NCI-H1105 (cell line): ENCODE measurements at places on chromosomes 4 and X.

GRCh38 chr4:111778543-111778942 lies 366.7 kb upstream of the FAM241A start:
- DNase-seq: no peak

DNA sequence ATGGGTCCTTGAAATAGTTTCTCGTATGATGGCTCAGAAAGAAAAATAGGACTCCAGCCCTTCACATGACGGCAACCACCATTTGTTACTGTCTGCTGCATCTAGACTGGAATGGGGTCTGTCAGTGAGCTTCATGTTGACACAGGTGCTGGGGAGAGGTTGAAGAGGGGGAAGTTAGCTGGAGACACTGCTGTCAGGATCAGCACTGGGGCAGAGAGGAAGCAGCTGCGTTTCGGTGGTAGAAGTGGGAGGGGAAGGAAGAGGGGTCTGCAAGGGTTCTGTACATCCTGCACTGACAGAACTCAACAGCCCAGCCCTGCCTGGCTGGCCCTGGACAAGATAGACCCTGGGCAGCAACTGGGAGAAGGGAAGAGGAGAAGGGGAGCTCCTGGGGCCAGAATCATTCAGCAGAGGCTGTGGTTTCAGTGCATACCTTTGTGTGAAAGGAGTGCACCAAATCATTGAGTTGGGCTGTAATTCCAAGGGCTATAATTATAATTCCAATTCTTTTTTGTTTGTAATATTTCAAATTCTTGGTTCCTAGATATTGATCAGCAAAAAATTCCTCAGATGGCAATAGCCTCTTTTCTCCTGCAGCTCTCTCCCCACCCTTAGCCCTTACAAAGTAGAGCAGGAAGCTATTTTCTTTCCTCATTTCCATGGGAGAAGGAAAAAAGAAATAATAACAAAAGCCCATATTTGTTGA lies 119.4 kb upstream of the C1GALT1C1 start:
- peak; percentile 34 for DNase-seq

- DNase-seq: no peak
Observed at GRCh38 chr4:26074712-26075430, 160.9 kb downstream of the SMIM20 start.

GRCh38 chr4:70575964-70576363 lies 16.1 kb upstream of the AMBN start:
- DNase-seq: no peak

DNA sequence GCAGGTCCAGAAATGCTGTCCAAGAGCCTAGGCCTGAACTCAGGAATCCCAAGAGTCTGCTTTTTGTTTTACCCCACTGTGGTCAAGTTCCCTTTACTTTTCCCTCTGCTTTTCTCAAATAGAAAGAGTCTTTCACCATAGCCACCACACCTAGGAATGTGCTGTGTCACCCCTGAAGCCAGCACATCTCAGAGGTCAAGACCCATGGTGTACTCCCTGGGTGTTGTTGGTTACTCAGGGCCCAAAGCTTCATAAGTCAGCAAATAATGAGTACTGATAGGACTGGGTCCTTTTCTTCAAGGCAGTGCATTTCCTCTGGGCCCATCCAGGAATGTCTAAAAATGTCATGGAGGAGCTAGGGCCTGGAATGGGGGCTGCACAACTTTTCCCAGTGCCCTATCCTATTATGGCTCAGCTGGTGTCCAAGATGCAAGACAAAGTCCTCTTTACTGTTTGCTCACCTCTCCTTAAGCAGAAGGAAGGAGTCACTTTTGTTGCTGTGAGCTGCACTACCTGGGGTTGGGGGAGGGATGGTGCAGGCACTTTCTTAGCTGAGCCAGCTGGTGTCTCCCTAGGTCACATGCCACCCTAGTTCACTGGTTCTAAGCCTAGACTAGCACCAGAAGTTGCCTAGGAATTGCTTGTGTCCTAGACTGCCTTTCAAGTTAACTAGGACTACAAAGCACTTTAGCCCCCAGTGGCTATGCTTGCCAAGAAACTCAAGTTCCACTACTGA lies 62.4 kb upstream of the RXFP1 start:
- no peak for DNase-seq

- DNase-seq: no peak
Observed at GRCh38 chrX:50839730-50840129, 25.7 kb upstream of the SHROOM4 start.

DNA sequence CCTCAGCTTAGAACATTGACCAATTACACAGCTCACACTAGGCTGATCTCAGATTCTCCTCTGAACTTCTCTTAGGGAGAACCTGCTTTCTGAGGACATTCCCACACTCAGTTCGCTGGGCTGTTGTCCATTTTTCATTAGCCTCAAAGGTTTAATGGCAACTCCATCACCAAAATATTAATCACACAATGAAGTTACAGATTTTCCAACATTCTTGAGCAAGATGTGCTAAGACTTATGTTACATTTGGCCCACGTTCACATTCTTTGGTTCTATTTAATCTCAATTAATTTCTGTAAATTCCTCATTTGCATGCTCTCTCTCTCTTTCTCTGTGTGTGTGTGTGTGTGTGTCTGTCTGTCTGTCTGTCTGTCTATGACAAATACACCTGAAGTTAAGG lies 82.3 kb upstream of the EDNRA start:
- no peak for DNase-seq

DNA sequence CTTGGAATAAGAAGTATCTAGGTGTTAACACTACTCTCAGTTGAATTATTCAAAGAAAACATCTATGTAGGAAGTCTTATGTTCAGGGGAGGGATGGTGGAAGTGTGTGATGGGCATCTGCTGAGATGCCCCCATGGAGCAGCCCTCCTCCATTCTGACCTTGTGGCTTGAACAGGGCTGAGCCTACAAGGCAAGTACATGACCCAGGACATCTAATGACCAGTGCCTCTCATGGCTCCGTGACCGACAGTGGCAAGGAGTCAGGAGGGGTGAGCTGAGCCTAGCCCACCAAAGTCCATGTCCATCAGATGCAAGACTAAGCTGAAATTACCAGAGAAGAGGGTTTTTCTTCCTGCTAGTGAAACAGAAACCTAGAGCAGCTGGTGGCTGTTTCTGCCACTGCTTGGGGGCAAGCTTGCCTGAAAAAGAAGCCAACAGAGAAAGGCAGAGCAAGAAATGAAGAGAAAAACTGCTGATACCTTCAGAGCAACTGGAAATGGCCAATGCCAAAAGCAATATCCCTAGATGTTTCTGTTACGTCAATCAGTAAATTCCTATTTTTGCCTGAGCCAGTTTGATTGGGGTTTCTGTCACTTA lies 113.5 kb downstream of the TSPAN5 start:
- DNase-seq: no peak

DNA sequence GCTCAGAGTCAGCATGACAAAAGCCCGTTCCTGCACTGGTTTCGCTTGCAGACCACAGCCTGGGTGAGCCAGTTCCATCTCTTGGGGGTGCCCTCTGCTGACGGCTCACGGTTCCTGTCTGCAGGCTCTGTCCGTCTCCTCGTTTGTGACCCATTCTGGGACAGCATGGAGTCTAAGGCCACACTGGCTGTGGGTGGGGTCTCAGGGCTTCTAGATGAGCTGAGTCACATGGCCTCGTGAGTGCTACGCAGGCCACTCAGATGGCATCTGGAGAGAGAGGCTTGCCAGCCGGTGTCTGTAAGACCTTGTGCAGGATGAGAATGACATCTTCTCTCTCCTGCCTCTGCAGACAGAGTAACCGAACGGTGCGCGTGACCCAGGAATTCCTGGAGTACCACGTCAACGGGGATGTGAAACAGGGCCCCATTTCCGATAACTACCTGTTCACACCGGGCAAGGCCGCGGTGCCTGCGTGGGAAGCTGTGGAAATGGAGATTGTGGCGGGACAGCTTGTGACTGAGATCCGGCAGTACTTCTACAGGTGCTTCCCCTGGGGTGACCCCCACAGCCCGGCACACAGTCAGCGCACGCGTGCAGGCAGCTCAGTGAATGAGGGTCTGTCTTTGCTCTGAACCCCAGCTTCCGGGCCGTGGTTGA lies 31.6 kb upstream of the MRFAP1 start:
- DNase-seq: no peak

DNA sequence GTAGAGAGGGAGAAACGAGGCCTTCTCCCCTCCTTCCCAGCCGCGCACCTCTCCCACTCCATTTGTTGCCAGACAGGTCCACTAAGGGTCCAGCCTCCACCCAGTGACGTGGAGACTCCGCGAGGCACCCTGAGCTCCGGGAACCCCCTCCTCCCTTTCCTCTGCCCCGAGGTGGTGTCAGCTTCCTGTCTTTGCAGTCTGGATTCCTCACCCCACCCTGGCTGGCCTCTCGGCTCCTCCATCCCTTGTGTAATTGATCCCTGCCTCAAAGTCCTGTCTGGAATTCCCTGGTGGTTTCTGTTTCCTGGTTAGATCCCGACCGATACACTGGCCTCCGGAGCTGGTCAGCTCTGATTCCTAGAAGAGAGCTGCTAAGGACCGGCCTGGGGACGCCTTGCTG lies 105.9 kb upstream of the SCOC start:
- DNase-seq: no peak

GRCh38 chr4:139978692-139979091 lies 175.3 kb downstream of the MAML3 start:
- DNase-seq: no peak

DNA sequence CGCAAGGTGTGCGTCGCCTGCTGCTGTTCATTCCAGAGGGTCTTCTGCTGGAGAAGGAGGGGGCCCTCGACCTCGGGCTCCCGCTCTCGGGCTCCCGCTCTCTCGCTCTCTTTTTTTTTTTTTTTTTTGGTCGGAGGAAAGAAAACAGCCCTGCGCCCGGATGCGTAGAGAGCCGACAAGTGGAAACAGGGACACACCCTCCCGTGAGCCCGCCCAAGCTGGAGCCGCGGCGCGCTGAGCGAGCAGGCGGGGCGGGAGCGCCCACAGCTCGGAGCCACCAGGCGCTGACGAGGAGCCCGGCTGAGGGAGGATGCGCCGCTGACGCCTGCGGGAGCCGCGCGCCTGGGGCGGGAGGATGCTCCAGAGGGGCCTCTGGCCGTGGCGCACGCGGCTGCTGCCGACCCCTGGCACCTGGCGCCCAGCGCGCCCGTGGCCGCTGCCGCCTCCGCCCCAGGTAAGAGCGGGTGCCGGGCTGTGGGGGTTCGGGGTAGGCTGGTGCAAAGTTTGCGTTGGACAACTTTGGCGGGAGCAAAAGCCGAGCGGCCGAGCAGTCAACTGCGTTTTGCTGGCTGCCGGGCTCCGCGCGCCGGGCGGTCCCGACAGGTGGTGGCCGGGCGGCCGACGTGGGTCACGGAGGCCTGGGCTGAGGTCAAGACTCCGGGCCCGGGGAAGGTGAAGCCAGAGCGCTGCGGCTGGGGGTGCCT lies at the start of gene MCUB:
Gene MCUB (plus strand): TSS at position 264 of the 704 bp plus-strand sequence. CDS start 92 bp downstream, at position 356.
- DNase-seq: peak; percentile 78

DNA sequence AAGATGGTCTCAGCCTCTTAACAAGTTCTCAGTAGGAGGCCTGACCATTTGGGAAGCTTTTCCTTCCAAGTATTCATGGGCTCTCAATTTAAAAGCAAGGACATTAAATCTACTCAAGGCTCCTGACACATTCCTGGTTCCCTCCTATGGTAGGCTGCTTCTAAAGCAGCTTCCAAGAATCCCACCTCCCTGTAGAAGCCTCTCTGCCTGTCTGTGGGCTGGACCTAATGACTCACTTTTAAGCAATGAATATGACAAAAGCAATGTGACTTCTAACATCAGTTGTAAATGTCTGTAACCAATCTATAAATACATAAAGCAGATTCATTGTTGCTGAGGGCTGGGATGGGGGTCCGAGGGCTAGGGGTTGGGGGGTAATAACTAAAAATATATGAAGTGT lies 99.5 kb upstream of the FAM9B start:
- DNase-seq: no peak
